Activated CD4-positive, alpha-beta memory T cell treated with anti-CD3 and anti-CD28 coated beads for 36 hours (primary cell): ENCODE measurements at places on chromosomes 2 and 18. TPM values are rescaled to one million over a fixed set of nuclear protein-coding genes. Genes with fewer than 3 reads are reported as not detected.

GRCh38 chr2:47896450-47896968 lies 9.8 kb downstream of the FBXO11 start:
- peaks cover 6% of the 10 kb centered on the region for H3K36me3 ChIP-seq
- no peak overlapping the region for H3K27ac ChIP-seq
- H3K4me3 ChIP-seq: no peak overlapping the region
- no peaks in the 10 kb centered on the region for H3K27me3 ChIP-seq
- peaks cover 64% of the 10 kb centered on the region for H3K4me1 ChIP-seq

Gene RGPD8
- total RNA-seq: 16.0 TPM

- no peak overlapping the region for H3K4me3 ChIP-seq
- no peaks in the 10 kb centered on the region for H3K36me3 ChIP-seq
- no peaks in the 10 kb centered on the region for H3K27me3 ChIP-seq
- no peak overlapping the region for H3K27ac ChIP-seq
Observed at GRCh38 chr2:153005071-153005730, 286.8 kb downstream of the ARL6IP6 start.

GRCh38 chr2:30110773-30111172 lies 36.0 kb upstream of the YPEL5 start:
- no peaks in the 10 kb centered on the region for H3K27me3 ChIP-seq
- H3K4me1 ChIP-seq: peaks cover 4% of the 10 kb centered on the region
- DNase-seq: no peak

- H3K4me3 ChIP-seq: no peak overlapping the region
- H3K27me3 ChIP-seq: no peaks in the 10 kb centered on the region
- peaks cover 25% of the 10 kb centered on the region for H3K4me1 ChIP-seq
Observed at GRCh38 chr2:222882484-222882928, 21.7 kb downstream of the ACSL3 start.
